H4 (cell line): ENCODE measurements at places on chromosomes 6 and 20. TPM values are rescaled to one million over a fixed set of nuclear protein-coding genes. Genes with fewer than 3 reads are reported as not detected.

The DNAH8 gene
- total RNA-seq: not detected in 2 replicates

The TSHZ2 gene
- total RNA-seq: 0.33 and 1.4 TPM in 2 replicates

DNA sequence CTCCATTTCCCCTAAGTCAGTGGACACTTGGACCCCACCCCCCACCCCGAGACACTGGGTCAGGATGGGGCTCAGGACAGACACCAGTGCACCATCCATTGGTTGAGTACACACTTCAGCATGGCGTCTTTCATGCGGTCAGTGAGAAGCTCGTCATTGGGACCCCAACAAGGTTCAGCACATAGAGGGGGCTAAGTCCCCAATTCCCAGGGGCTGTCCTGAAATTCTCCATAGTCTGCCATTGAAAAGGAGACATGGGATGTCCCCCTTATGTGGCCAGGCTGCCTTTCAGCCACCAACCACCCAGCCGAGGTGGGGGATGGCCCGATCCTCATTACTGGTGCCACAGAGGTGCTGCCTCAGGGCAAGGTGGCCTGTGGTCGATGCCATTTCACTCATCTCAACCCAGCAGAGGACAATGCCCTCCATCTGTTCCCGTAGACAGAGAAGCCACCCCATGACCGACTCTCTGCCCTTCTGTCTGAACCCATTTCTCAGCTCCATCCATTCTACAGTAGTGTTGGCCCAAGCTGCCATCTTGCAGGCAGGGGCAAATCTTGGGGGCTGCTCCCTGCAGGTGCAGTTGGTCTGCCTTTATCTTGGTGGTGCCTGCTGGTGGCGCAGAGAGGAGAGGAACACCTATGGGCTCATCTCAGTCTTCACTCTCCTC lies 37.4 kb downstream of the PRR18 start:
- DNase-seq: no peak

- no peak for DNase-seq
Measured at GRCh38 chr6:25324066-25324762, 45.0 kb downstream of the CARMIL1 start.

DNA sequence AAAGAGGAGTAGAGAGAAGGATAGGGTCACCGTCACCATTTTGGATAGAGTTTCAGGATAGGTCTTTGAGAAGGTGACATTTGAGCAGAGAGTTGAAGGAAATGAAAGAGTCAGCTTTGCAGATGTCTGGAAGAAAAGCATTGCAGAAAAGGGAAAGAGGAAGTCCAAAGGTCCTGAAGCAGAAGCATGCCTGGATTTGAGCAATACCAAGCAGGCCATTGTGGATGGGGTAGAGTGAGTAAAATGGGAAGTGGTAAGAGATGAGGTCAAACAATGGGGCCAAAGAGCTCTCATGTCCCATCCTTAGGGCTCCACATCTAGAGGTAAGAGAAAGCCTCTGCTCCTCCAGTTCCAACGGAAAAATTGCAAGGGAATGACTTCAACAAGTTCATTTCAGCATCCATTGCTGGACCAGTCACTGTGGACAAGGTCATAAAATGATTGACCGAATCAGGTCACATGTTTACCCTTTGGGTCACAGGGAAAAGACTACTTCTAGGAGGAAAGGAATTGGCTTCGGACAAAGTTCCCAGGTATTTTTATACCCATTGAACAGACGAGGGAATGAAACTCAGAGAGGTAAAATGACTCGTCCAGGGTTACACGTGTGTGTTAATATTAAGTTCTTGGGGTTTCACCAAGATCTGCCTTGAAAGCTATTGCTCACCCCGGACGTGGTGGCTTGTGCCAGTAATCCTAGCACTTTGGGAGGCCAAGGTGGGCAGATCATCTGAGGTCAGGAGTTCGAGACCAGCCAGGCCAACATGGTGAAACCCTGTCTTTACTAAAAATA lies 6.6 kb upstream of the SAMHD1 start:
- DNase-seq: no peak

DNA sequence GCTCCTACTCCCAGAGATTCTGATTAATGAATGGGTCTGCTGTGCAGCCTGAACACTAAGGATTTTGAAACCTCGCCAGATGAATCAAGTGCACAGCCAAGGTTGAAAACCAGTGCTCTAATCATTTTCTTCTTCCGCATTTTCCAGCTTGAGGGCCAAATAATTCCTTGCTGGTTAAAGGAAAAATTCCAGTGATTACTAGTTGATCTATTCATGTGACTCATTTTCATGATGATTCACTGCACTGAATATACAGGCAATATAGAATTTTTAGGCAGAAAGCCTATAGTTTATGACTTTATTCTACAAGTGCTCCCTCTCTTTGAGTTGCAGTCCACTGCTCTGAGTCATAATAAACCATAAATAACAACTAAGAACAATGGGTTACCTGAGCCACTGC lies 80.6 kb upstream of the PROKR2 start:
- DNase-seq: no peak
